AG04450 (cell line): ENCODE measurements at places on chromosomes 5 and 9.

- DNase-seq = no peak
Observed at GRCh38 chr5:20556115-20556763, 568.2 kb upstream of the CDH18 start.

- DNase-seq = no peak
Observed at GRCh38 chr5:96648023-96648422, 14.2 kb upstream of the CAST start.

GRCh38 chr5:98836175-98836574 is 62.7 kb downstream of the RGMB start:
- no peak for DNase-seq

DNA sequence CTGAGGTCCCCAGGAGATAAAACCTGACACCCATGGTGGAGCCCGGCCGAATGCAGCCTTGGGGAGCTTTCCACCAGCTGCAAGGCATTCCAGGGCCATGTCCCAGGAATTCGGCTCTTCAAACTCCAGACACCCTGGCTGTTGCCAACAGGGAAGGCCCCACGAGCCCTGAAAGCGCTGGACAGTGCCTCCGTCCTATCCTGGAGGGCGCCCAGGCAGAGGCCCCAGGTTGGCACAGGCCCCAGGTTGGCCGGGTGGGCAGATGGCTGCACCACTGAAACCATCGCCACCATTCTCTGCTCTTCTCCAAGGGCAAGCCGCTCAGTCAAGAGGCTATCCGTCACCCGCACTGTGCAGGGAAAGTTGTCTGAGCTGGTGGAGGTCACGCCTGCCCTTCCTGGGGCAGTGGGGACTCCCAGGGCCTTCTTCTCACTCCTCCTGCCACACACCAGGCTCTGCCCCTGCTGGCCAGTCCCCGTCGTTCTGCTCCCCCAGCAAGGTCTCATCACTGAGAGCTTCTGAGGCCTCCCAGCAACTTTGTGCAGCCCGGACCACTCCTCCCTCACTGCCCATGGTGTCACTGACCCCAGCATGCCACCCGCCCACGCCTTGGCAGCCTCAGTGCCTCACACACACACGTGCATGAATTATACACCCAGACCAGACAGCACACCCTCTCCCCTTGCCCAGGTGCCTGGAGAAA is 21.2 kb downstream of the SLC6A3 start:
- no peak for DNase-seq

DNA sequence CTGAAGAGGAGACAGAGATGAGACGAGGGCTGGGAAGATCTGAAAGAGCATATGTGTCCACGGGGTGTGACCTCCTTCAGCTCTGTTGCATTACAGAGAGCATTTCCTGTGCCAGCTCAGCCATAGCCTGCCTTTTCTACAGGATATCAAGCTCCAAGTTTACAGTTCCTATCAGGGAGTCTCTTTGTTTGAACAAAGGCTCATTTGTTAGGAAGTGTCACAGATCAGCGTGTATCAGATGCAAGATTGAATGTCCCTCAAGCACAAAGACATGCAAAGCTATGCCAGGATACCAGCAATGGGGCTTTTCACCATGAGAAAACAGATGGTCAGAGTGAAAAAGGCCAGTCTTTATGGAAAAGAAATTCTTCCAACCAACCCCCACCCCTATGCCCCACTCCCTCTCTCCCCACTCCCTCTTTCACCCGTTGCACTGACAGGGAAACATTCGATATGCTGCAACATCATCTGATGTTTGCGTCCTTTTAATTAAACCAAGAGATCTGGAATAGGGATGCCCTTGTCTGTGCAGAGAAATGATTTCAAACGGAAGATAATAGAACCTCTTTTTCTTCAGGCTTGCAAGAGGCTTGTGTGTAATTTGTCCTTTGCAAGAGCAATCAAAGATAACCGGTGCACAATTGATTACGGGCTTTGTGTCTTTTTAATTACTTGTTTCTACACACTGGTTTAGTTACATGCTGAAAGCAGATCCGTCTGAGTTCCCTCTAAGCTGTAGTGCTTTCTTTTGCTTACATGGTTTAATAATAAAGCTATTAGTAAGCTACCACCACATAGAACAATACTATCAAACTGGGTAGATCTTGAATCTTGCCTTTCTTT is 263.1 kb upstream of the RGMB start:
- no peak for DNase-seq

- no peak for DNase-seq
Observed at GRCh38 chr5:64331597-64332277, 166.1 kb downstream of the RNF180 start.

DNA sequence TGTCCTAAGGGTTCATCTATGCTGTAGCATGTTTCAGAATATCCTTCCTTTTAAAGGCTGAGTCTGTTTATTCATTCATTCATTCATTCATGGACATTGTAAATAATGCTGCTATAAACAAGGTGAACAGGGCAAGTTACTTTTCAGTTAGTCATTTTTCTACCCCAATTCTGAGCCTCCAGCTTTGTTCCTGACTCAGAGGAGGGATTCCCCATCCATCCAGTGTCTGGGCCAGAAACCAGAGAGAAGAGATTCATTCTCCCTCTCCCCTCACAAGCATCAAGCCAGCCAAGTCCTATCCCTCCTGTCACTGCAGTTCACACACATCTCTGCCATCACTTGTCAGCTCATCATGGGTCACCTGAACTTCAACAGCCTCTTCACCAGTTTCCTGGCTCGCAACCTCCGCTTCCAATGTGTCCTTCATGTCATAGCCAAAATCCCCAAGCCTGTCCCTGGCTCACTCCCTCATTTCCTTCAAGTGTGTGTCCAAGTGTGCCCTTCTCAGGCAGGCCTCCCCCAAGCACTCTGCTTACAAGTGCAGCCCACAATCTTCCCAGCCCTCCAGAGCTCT is 203.0 kb downstream of the TTLL11 start:
- DNase-seq = no peak

DNA sequence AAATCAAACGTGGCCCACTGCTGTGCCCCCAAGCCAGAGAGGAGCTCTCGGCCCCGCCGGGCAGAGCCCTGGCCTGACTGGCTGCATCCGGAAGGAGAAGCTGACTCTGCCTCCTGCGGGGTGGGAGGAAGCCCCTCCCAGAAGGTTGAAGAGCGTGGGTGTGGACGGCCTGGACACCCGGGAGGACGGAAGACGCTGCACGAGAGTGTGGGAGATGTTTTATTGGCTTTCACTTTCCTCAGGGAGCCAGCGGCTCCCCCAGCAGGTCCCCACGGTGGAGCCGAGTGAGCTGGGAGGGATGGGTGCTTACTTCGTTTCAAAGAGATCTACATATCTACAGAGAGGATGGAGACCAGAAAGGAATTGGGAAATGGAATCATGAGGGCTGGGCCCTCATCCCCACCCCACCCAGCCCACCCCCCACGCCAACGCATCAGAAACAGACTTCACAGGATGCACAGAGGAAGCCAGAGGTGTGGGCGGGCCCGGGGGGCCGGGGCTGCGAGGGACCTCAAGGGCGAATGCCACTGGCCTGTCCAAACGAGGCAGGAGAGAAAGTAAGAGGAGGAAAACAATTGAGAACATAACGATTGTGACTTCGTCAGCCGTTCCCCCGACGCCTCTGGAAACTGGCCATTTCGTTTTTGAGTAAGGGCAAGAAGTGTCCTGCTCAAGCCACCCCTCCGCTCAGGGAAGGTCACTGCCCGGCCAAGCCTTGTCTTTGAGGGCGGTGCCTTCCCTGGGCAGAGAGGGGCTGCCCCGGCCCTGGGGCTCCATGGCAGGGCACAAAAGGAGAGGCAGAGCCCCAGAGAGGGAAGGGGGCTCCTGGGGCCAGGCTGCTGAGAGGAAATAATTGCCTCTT is 32.1 kb downstream of the FAM163B start:
- DNase-seq = no peak

- DNase-seq = no peak
Observed at GRCh38 chr9:137308057-137308619, 6.1 kb upstream of the NRARP start.

GRCh38 chr5:99104538-99105132 is 175.8 kb upstream of the CHD1 start:
- peak; percentile 2 for DNase-seq

DNA sequence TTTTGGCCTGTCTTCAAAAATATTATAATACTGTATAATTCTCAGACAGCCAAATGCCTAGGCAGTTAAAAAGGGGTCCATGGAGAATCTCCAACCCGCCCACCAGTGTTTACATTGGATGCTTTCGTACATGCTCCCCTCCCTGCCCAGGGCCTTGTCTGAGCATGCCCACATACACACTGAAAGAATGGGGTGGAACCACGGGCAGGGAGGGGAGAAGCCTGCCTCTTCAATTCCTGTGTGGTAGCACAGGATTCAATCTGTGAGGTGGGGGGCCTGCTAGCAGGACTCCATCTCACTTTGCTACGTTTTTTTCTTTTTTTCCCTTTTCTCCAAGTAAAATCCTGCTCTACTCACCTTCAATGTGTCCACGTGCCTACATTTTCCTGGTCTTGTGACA is 314.7 kb upstream of the GRAMD2B start:
- DNase-seq = no peak

DNA sequence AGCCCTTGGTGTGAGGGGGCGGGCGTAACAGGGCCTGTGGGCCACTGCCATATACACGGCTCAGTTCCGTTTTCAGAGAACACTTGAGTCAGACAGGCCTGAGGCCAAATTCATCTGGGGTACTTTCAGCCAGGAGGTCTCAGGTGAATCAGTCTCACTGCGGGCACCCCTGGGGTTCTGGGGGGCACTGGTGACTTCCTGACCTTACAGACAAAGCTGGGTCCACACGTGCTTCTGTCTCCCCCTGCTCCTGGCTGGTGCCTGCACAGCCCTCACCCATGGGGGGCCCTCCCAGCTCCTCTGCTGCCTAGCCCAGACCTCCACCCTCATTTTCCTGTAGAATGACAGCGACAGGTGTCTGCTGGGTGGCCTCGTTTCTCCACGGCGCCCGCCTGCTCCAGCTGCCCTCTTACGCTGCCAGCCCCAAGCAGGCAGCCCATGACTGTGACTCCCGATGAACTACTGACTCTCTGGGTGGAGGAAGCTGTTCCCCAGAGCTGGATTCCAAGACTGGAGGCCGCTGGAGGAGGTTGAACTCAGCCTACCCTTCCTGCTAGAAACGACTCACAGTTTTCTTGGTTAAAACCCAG is 374.1 kb upstream of the IRX4 start:
- no peak for DNase-seq

GRCh38 chr5:159944056-159944600 is 27.8 kb downstream of the ADRA1B start:
- no peak for DNase-seq

- no peak for DNase-seq
Observed at GRCh38 chr5:107636555-107636954, 34.2 kb downstream of the EFNA5 start.

DNA sequence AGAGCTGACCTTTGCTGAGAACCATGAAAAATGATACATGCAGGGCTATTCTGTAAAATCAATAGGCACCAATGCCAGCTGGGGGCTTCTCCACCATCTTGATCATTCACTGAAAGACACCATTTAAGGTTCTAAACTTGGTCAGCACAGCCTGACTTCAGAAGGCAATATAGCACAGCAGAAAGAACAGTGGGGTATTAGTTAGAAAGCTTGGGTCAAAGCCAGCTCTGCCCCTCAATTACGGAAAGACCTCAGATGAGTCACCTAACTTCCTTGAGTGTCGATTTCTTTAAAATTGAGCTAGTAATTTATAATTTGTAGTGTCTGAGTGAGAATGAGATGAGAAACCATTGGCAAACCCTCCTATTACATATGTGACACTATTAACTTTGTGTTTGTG is 3.4 kb downstream of the TNC start:
- no peak for DNase-seq

DNA sequence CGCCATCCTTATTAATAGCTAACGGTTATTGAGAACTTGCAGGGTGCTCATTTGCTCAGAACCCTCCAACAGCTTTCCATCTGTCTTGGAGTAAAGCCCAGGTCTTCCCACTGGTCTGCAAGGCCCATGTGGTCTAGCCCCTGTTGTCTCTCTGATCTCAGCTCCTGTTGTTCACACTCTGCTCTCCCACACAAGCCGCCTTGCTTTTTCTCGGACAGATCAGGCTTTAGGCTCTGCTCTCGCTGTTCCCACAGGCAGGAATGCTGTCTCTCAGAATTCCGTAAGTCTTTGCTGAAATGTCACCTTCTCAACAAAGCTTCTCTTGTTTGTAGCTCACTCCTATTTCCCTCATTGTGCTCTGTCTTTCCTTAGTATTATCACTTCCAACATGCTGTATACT is 34.3 kb downstream of the GPR107 start:
- no peak for DNase-seq

DNA sequence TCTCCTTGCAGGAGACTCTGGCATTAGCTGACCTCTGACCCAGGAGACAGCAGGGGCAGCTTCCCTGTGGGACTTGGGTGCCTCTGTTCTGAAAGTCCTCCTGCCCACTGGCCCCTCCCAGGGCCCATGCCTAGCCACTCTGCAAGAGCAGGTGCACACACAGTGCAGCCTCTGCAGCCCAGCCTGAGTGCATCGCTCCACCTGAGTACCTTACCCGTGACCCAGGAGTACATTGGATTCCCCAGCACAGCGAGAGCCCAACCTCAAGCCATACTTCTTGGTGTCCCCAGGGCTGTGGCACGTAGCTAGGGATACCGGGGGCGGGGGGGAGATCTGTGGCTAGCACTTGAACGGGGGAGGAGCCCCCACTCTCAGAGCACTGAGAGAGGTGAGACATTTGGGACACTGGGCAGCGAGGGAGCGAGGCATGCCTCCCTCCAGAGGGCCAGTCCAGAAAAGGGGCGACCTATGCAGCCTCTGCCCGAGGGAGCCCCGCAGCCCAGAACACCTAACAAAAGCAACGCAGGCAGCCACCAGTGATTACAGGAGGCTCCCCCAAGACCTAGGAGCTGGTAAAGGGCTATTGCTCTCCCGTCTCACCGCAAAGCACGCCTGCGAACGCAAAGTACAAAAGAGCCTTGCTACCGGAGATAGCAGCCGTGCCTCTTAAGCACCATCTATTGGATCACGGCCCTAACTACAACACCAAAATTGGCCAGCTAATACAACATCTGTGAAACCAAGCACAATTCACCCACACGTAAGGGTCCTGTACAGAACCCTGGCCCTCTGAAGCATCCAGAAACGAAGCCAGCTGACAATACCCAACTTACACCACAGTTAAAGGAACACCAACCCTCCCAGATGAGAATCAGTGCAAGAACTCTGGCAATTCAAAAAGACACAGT is 826 bp upstream of the PRDM9 start:
- DNase-seq = no peak
